Spleen (tissue), 13 donors: ENCODE measurements at places on chromosomes 6 and 20. TPM values are rescaled to one million over a fixed set of nuclear protein-coding genes. Genes with fewer than 3 reads are reported as not detected.
A peak's percentile ranks its signal among the peaks of the same experiment; 100 is the strongest.

DNA sequence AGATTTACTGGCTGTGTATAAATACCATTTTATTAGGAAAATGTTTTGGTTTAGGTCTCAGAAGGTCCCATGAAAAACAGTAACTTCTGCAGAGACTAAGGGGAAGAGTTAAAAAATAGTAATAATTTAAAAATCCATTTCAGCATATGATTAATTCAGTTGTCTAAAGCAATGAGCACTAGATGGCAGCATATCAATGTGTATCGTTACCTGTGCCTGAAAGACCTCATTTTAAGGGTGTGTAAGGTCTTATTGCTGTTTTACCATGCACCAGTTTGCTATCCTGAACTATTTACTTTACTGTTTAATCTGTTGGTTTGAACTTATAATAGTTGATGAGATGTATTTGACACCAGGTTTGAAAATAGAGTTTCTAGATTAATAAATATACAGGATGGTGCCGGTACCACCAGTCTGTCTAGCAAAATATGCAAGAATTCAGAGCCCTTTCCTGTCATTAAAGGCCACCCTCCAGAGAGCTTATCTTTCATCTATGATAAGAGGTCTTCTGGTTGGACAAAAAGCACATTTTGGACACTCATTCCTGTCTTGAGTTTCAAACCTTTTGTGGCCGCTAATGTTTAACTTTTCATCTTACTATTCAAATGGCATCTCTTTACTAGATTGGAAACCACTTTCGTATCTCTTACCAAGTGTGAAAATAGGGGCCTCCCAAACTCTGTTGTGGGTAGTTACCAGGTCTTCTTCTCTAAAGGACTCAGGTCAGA is 8.9 kb upstream of the AHI1 start:
- H3K27ac ChIP-seq, result no peak overlapping the region
- no peaks in the 10 kb centered on the region for H3K27me3 ChIP-seq
- no peaks in the 10 kb centered on the region for H3K36me3 ChIP-seq

- no peak overlapping the region for H3K4me3 ChIP-seq
- H3K4me1 ChIP-seq, result no peaks in the 10 kb centered on the region
- no peak overlapping the region for H3K27ac ChIP-seq
- peaks cover 15% of the 10 kb centered on the region for H3K27me3 ChIP-seq
These were observed 8.0 kb upstream of the UQCC2 start for GRCh38 chr6:33719326-33719987.

Gene CMTR1
- total RNA-seq, result 62.4 TPM

DNA sequence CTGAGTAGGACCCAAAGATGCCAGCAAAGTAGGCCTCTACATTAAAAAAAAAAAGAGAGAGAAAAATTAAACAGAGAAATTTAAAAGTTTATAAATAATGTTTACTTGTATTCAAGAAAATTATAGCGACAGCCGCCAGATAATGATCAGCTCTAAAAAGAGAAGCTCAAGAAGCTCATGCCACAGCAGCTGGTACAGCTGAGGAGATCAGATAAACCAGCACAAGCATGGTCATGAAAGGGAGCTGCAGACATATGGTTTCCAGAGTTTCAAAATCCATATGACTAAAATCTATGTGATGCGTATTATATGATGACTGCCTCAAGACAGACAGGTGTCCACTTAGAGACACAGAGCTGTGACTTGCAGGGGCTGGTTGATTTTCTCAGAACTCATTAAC is 13.6 kb upstream of the HLA-C start:
- DNase-seq, result no peak
- no peaks in the 10 kb centered on the region for H3K27me3 ChIP-seq
- H3K36me3 ChIP-seq, result no peaks in the 10 kb centered on the region
- no peak overlapping the region for H3K4me3 ChIP-seq

Gene SIRPA
- 37.2 TPM for total RNA-seq

DNA sequence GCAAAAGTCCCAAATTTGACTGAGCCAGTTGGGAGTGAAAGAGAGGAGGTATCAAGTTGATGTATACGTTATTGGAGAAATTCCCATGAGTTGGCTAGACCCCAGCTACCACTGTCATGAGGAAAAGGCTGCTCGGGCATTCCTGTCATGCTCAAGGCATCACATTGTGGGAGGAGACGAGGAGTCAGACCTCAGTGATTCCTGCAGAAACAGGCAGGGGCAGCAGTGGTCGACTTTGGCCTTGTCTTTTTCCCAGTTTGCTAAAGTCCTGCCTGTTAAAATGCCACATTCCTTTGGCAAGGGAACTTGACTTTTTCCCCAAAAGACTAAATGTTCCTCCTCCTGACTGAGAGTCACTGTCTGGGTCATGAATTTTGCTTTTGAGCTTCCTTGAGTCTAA is 295.5 kb upstream of the HS3ST5 start:
- no peak for DNase-seq
- H3K27ac ChIP-seq, result no peak overlapping the region
- H3K4me1 ChIP-seq, result no peaks in the 10 kb centered on the region
- H3K4me3 ChIP-seq, result no peak overlapping the region

- H3K4me1 ChIP-seq, result no peaks in the 10 kb centered on the region
- no peak overlapping the region for H3K27ac ChIP-seq
- no peak overlapping the region for H3K4me3 ChIP-seq
- H3K36me3 ChIP-seq, result peaks cover 10% of the 10 kb centered on the region
These were observed 25.3 kb downstream of the AAR2 start for GRCh38 chr20:36261389-36262105.

Gene LST1
- 160 TPM for total RNA-seq

- H3K27ac ChIP-seq, result peak overlapping the region; percentile 37
- H3K27me3 ChIP-seq, result no peaks in the 10 kb centered on the region
- H3K4me3 ChIP-seq, result no peak overlapping the region
- no peak for DNase-seq
- H3K4me1 ChIP-seq, result peaks cover 10% of the 10 kb centered on the region
These were observed 11.2 kb upstream of the MRPS18A start for GRCh38 chr6:43698584-43699349.

DNA sequence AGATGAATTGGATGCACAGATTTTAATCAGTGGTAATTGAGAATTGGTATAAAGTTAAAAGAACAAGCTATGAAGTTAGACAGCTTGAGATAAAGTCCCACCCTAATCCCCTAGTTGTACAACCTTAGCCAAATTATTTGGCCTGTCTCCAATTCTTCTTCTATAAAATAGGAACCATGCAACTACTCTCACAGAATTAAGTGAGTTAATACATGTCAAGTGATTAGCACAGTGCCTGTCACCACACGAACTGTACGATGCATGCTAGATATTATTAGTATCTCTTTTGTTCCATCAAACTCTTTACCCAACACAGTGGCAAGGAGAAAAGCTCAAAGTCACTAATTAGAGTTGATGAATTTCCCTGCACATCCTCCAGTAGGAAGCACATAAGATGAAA is 44.7 kb downstream of the MBOAT1 start:
- no peak overlapping the region for H3K27ac ChIP-seq
- peaks cover 33% of the 10 kb centered on the region for H3K4me1 ChIP-seq
- H3K36me3 ChIP-seq, result peaks cover 14% of the 10 kb centered on the region
- H3K27me3 ChIP-seq, result no peaks in the 10 kb centered on the region
- no peak overlapping the region for H3K4me3 ChIP-seq
- no peak for DNase-seq

Gene SPINT3
- not detected for total RNA-seq

Gene KCNQ5
- total RNA-seq, result 3.5 TPM

GRCh38 chr6:133764008-133764753 is 124.7 kb upstream of the TCF21 start:
- H3K4me1 ChIP-seq, result no peaks in the 10 kb centered on the region
- no peaks in the 10 kb centered on the region for H3K27me3 ChIP-seq
- no peak overlapping the region for H3K4me3 ChIP-seq
- no peaks in the 10 kb centered on the region for H3K36me3 ChIP-seq

DNA sequence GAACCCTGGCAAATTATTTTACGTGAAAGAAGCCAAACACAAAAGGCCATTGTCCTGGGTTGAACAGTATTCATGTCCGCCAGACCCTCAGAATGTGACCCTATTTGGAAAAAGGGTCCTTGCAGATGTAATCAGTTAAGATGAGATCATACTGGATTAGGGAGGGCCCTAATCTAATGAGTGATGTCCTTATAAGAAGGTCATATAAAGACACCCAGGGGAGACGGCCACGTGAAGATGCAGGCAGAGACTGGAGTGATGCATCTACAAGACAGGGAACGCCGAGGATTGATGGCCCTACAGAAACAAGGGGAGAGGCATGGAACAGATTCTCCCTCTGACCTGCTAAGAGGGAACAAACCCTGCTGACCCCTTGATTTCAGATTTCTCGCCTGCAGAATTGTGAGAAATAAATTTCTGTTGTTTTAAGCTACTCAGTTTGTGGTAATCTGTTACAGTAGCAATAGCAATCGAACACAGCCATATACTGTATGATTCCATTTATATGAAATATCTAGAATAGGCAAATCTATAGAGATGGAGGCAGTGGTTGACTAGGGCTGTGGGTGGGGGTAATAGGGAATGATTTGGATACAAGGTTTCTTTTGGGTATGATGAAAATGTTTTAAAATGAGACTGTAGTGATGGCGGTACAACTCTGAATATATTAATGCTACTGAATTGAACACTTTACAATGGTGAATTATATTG is 132.9 kb upstream of the NUP153 start:
- no peak for DNase-seq
- no peak overlapping the region for H3K27ac ChIP-seq
- H3K4me1 ChIP-seq, result no peaks in the 10 kb centered on the region
- H3K4me3 ChIP-seq, result no peak overlapping the region
- no peaks in the 10 kb centered on the region for H3K27me3 ChIP-seq

DNA sequence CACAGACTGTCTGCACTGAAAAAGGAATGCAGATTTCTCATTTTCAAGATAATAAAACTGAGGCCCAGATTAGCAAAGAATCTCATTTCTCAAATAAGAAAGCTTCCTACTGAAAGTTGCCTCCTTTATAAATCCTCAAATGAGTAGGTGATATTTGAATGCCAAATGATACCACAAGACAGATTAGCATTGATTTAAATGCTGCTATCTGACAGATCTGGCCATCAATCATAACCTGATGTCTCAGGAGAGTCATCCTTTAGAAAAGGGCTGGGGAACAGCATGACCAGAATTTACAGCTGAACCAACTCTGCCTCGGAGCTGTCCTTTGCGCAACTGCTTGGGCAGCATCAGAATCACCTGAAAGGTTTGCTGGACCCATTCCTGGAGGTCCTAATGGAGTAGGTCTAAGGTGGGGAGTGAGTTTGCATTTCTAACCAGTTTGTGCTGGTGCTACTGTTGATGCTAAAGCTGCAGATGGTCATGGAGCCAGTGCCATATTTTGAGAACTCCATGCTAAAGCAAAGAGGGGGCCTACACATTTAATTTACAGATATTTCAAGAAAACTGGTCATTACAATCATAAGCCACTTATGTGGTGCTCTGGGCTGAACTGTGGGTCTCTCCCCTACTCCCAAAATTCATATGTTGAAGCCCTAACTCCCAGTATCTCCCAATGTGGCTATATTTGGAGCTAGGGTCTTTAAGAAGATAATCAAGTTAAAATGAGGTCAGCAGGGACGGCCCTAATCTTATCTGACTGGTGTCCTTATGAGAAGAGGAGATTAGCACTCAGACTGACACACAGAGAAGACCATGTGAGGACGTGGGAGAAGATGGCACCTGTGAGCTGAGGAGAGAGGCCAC is 295.5 kb upstream of the JARID2 start:
- no peak for DNase-seq
- H3K4me1 ChIP-seq, result no peaks in the 10 kb centered on the region
- H3K36me3 ChIP-seq, result no peaks in the 10 kb centered on the region
- H3K27ac ChIP-seq, result no peak overlapping the region
- H3K4me3 ChIP-seq, result no peak overlapping the region
- H3K27me3 ChIP-seq, result no peaks in the 10 kb centered on the region

- H3K27me3 ChIP-seq, result no peaks in the 10 kb centered on the region
- no peaks in the 10 kb centered on the region for H3K36me3 ChIP-seq
- no peaks in the 10 kb centered on the region for H3K4me1 ChIP-seq
- no peak overlapping the region for H3K27ac ChIP-seq
- H3K4me3 ChIP-seq, result no peak overlapping the region
These were observed 90.2 kb downstream of the PHACTR1 start for GRCh38 chr6:12806796-12807195.

Gene FOXF2
- total RNA-seq, result not detected

GRCh38 chr6:150949526-150949925 is 84.0 kb downstream of the MTHFD1L start:
- H3K27me3 ChIP-seq, result no peaks in the 10 kb centered on the region
- no peaks in the 10 kb centered on the region for H3K4me1 ChIP-seq
- no peak overlapping the region for H3K4me3 ChIP-seq
- no peak overlapping the region for H3K27ac ChIP-seq
- H3K36me3 ChIP-seq, result peaks cover 19% of the 10 kb centered on the region

Gene CHRNA4
- 0.85 TPM for total RNA-seq

DNA sequence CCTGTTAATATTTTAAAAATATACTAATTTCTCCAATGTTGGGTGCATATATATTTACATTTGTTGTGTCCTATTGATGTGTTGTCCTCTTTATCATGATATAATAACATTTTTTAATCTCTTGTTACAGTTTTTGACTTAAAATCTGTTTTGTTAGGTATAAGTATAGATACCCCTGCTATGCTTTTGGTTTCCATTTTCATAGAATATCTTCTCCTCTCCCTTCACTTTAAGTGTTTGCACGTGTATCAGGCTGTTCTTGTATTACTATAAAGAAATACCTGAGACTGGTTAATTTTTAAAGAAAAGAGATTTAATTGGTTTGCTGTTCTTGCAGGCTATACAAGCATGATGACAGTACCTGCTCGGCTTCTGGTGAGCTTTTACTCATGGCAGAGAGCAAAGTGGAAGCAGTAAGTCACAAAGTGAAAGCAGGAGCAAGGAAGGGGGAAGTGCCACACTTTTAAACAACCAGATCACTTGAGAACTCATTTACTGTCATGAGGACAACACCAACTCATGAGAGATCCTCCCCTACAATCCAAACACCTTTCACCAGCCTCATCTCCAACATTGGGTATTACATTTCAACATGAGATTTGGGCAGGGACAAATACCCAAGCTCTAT is 340.5 kb upstream of the SYNCRIP start:
- H3K27ac ChIP-seq, result no peak overlapping the region
- H3K36me3 ChIP-seq, result no peaks in the 10 kb centered on the region
- no peaks in the 10 kb centered on the region for H3K27me3 ChIP-seq

DNA sequence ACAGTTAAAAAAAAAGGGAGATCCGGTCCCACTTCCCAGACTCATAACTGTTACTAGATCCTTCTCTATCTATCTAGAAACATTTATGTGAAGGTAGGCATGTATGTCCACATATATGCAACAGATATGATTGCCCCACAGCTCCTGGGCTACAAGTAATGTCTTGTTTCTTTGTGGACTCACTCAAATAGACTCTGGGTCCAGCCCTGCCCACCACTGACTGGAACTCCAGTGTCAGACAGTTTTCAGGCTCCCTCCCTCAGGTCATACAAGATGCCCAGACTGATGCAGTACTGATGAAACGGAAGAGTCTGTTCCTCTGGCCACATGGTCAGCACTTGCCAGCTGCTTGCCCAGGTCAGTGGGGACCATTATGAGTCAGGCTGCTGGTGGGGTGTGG is 30.8 kb upstream of the IER3 start:
- peaks cover 25% of the 10 kb centered on the region for H3K4me1 ChIP-seq
- H3K4me3 ChIP-seq, result no peak overlapping the region
- no peak overlapping the region for H3K27ac ChIP-seq
- DNase-seq, result no peak
- H3K27me3 ChIP-seq, result no peaks in the 10 kb centered on the region
